ENCODE measurements at places on chromosomes 3 and 15.

DNA sequence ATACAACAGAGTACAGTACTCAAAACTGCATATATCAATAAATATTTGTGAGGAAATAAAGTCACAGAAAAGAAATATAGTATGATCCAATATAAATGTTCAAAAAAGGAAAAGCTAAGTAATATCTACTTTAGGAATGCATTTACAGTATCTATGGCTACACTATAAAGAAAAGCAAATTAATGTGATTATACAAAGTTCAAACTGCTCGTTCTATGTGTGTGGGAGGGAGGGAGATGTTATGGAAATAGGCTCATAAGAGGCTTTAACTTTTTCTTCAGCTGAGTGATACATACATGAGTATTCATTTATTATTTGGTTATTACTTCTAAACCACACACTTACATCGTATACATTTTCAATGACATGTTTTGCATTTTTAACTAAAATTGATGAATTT, 377.7 kb upstream of the AGTR1 start:
- DNase-seq, result no peak

GRCh38 chr3:115428841-115429240, 194.5 kb upstream of the GAP43 start:
- no peak for DNase-seq

GRCh38 chr3:9216736-9217135, 32.7 kb downstream of the SRGAP3 start:
- no peak for DNase-seq

DNA sequence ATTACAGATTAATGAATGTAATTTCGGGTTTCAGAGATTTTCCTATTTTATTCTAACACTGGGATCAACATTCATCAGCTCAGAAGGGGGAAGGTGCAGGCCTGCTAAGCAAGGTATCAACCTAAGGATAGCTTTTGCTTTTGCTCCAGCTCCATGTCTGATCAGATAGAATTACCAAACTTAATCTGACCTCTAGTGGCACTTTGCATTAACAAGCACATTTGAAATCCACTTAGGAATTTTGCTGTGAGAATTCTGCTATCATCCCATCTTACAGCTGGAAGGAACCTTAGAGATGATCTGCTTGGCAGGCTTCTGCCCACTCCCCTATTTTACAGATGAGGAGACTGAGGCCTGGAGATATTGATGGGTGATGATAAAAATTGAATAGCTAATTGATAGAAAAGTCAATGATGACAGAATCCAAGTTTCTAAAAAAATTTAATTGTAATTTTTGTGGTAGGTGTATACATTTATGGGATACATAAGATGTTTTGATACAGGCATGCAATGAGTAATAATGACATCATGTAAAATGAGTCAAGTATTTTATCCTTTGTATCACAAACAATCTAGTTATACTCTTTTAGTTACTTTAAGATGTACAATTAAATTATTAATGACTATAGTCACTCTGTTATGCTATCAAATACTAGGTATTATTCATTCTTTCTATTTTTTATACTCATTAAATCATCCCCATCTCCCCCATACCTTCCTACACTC, 209.2 kb upstream of the ZPLD1 start:
- DNase-seq, result peak; percentile 42

GRCh38 chr3:55946574-55947160, 459.6 kb upstream of the WNT5A start:
- DNase-seq, result no peak

- no peak for DNase-seq
These were observed 401.9 kb upstream of the ROBO2 start for GRCh38 chr3:76638006-76638405.

- no peak for DNase-seq
These were observed 52.4 kb upstream of the SRGAP3 start for GRCh38 chr3:9301798-9302197.

GRCh38 chr15:96027501-96027900, 303.0 kb upstream of the NR2F2 start:
- no peak for DNase-seq

- DNase-seq, result no peak
These were observed 178.1 kb downstream of the LPP start for GRCh38 chr3:188332085-188332484.

DNA sequence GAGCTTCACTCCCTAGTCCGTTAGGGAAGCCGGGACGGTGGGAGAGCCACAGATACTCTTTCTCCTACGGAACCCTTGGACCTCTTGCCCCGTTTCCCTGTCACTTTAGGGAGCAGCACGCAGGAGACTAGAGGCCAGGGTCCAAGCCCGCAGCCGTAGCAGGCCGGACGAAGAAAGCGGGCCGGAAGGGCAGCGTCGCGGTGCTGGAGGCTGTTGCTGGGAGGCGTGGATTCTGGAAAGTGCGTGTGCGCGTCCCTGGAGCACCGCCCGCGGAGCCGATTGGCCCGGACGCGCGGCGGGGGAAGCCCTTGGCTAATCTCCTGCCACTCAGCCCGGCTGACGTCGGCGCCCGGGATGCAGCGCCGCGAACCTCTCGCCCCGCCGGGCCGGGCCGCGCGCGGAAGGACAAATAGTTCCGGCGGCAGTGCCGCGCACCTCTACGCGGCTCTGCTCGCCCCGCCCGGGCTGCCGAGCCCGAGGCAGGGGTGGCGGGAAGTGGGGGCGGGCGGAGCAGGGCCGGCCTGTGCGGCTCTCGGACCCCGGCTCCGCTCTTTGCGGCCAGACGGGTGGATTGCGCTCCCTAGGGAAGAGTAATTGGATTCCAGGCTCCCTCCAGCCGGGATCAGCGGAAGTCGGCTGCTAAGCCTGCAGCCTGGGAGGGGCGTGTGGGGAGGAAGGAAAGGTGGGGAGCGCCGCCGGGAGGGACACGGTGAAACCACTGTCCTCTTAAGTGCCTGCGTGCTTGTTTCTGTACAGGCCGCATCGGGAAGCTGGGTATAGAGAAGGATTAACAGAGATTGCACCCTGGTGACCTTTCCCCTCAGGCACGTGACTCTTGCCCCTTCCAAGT, 31.3 kb upstream of the TCF12 start:
- peak; percentile 40 for DNase-seq
